Activated CD4-positive, alpha-beta T cell treated with anti-CD3 and anti-CD28 coated beads for 24 hours (primary cell): ENCODE measurements at places on chromosomes 1 and 21.

GRCh38 chr21:45012662-45013259 lies 61.6 kb upstream of the ADARB1 start:
- no peak for DNase-seq

DNA sequence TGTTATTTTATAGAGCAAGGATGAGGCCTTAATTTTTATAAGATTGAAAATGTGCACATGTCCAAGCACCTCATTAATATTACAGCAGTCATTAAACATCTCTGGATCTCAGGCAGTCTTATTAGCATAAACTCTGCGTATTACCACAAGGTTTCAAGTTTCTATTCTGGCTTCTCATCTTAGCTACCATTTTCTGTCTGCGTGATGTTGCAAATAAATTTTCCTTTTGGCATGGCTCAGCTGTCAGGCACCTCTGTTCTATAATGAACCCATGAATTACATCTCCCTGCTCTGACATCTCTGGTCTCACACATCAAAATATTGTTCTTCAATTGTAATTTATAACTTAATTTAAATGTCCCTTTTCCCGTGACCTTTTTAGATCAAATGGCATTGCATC lies 156.5 kb downstream of the SLC45A1 start:
- no peak for DNase-seq

GRCh38 chr21:41877901-41878830 lies 978 bp downstream of the PRDM15 start:
- DNase-seq: no peak

- DNase-seq: peak; percentile 61
Observed at GRCh38 chr1:6489799-6490180, 1.7 kb downstream of the PLEKHG5 start.

- no peak for DNase-seq
Observed at GRCh38 chr1:236953151-236953700, 51.0 kb downstream of the MT1HL1 start.

- no peak for DNase-seq
Observed at GRCh38 chr1:234111458-234112142, 207.1 kb downstream of the SLC35F3 start.

DNA sequence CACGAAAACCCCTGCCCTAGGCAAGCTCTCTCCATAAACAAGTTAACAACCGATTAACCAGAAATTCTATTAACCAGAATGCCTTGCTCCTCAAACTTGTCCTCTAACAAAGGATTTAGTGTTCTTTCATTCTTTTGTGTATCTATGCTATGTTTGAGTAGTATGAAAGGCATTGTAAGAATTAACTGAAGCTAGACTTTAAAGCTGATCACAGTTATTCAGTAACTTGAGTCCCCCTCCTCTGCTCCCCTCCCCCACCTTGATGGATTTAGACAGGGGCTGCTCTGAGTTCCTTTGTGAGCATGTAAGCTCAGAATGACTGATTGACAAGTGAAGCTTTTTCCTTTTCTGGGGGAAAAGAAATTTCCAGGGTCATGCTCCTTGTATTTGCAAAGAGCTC lies 257.6 kb downstream of the TTLL7 start:
- DNase-seq: no peak

DNA sequence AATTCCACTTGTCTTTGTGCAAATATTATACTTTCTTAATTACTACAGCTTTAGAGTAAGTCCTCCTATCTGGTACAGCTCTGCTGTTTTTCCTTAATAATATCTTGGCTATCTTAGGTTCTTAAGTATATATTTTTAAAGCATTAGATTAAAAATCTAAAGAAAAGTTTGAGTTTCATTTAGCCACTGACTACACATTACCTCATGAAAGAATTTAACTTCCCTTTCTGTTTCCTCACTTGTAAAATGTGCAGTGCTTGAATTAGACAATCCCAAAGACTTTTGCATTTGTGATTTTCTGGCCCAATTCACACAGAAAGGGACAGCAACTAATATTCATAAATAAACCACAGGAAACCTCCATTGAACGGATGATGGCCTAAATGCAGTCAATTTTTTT lies 126.4 kb upstream of the SAMSN1 start:
- no peak for DNase-seq

- DNase-seq: no peak
Observed at GRCh38 chr1:160801836-160802580, 6.0 kb downstream of the LY9 start.

DNA sequence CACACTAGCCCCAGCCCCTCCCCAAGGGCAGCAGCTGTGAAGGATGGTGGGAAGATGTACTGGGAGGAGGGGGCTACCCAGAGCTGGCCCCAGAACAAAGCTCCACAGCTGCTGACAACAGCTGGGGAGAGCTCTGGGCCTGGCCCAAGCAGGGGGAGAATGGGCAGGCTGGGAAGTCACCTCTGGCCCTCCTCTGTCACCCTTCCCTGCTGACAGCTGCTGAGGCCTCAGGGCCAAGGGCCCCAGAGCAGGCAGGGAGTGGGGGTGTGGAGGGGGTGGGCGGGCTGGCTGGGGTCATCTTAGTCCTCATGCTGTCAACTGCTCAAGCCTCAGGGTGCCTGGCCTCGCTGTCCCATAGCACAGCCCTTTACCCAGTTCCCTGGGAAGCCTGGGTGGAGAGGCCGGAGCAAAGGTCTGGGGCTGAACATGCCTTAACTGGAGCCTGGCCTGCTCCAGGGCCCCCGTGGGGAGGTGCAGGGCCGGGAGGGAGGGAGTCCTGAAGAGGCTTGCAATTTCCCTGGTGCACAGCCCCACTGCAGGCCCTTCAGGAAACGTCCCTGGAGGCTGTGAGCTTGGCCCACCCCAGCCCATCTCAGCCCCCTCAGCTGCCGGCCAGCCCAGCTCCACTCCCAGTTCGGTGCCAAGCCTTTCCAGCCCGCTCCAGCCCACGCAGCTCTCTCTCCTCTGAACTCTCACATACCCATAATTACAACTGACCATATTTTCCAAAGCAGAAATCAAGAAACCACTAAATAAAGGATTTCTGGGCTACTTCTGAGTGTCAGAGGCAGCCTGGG lies 25.7 kb downstream of the HSPG2 start:
- DNase-seq: no peak

GRCh38 chr1:180249725-180250498 lies 19.8 kb downstream of the LHX4 start:
- no peak for DNase-seq

DNA sequence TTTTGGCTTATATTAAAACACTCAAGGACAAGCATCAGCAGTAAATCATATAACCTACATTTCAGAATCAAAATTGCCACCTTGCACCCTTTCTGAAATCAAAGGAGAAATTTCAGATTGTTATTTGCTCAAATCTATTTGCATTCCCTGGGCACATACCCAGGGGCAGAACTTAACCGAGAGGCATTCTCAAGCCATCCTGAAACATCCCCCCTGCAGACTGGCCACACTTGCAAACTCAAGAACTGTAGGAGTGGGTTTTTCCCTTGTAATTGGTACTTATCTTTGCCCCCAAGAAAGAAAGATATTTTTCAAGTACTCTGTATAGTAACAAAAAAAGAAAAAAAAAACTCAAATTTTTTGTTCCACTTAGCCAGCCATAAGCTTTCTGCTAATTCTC lies 213.6 kb upstream of the ESRRG start:
- no peak for DNase-seq

DNA sequence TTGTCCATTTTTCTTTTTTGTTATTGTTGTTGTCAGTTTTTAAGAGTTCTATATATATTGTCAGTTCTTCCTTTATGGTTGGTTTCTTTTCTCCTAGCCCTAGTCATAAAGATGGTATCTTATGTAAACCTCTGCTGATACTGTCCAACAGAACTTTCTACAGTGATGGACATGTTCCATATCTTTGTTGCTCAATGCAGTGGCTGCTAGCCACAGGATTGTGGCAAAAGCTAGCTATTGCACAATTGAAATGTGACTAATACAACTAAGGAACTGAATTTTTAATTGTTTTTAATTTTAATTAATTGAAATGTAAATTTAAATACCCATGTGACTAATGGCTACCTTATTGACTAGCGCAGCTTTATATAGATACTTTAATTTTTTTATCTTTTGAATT lies 411.8 kb upstream of the PTBP2 start:
- DNase-seq: no peak
